SJCRH30 (cell line): ENCODE measurements at places on chromosomes 2 and 18.

- no peaks in the 10 kb centered on the region for H3K27me3 ChIP-seq
- H3K27ac ChIP-seq, result no peak overlapping the region
- peak overlapping the region; percentile 49; the same call in 1 of the 2 replicates for H3K4me3 ChIP-seq
- no peaks in the 10 kb centered on the region for H3K36me3 ChIP-seq
- no peaks in the 10 kb centered on the region for H3K4me1 ChIP-seq
- DNase-seq, result no peak
These were observed 70.8 kb upstream of the SLC1A4 start for GRCh38 chr2:64918220-64918886.

DNA sequence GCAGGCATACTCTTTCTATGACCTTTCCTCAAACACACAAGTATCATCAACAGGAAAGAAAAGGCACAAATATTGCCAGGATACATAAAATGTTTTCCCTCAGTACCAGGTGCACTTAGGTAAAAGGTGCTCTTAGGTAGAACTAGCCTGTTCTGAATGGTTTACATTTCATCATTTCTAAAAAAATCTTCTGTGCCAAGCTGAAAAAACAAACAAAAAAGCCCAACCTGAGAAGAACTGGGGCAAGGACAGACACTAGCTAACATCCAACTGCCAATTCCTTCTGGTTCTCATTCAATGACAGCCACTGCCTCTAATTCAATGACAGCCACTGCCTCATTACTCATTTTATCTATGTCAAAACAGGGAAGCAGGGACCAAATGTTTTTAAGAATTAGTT is 68.5 kb downstream of the SPIRE1 start:
- H3K27ac ChIP-seq, result no peak overlapping the region
- H3K27me3 ChIP-seq, result no peaks in the 10 kb centered on the region
- DNase-seq, result no peak
- no peak overlapping the region for H3K4me3 ChIP-seq

- DNase-seq, result no peak
- H3K27me3 ChIP-seq, result no peaks in the 10 kb centered on the region
- H3K27ac ChIP-seq, result no peak overlapping the region
- no peak overlapping the region for H3K4me3 ChIP-seq
- no peaks in the 10 kb centered on the region for H3K36me3 ChIP-seq
- no peaks in the 10 kb centered on the region for H3K4me1 ChIP-seq
These were observed 34.3 kb downstream of the CRACDL start for GRCh38 chr2:98901702-98902101.

DNA sequence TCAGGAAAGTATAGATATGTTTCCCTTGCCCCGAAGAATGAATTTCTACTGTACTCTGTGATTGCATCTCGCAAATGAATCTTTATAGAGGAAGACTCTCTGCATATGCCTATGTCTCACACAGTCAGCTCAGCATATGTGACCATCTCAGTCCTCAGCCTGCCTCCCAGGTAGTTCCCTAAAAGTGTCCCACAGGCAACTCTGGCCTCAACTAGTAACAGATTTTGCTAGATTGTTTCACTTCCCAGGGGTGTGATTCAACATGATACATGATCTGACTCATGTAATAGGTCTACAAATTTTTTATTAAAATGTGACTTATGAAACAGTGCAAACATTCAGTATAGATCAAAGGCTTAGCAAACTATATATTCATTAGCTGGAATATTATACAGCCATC is 296.6 kb upstream of the CRIM1 start:
- no peak for DNase-seq
- no peak overlapping the region for H3K4me3 ChIP-seq
- no peaks in the 10 kb centered on the region for H3K27me3 ChIP-seq
- no peaks in the 10 kb centered on the region for H3K36me3 ChIP-seq

DNA sequence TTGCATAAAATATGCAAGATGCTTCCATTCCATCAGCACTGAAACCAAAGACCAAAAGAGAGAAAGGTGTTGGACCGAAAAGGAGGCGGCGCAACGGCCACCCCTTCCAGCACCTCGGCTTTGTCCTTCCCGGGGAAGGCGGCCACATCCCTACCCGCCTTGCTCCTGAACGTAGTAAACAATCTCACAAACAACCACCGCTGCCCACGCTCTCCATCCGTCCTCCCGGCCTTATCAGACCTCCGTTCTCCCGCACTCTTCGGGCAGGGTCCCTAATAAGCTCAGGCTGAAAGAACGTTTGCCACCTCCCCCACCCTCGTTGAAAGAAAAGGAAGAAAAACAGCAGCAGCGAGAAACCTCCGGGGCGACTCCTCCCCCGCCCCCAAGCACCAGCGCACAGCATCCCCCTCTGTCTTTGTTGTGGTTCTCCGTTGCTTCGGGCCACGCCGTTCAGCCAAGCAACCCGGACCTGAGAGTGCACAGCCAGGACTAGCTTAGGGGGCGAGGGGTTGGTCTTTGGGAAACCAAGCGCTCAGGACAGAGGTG is 4.4 kb downstream of the EVX2 start:
- peaks cover 2% of the 10 kb centered on the region; the same call in 1 of the 2 replicates for H3K4me1 ChIP-seq
- DNase-seq, result no peak
- H3K36me3 ChIP-seq, result no peaks in the 10 kb centered on the region
- no peak overlapping the region for H3K4me3 ChIP-seq

- no peak overlapping the region for H3K27ac ChIP-seq
- H3K4me3 ChIP-seq, result no peak overlapping the region
- H3K4me1 ChIP-seq, result peaks cover 10% of the 10 kb centered on the region; the same call in 1 of the 2 replicates
- peak; percentile 54 for DNase-seq
- no peaks in the 10 kb centered on the region for H3K27me3 ChIP-seq
These were observed 23.4 kb upstream of the GLI2 start for GRCh38 chr2:120712180-120712681.
